ENCODE measurements at places on chromosomes 2 and 18.

GRCh38 chr2:38264396-38265221 is 112.5 kb downstream of the ATL2 start:
- no peak for DNase-seq

DNA sequence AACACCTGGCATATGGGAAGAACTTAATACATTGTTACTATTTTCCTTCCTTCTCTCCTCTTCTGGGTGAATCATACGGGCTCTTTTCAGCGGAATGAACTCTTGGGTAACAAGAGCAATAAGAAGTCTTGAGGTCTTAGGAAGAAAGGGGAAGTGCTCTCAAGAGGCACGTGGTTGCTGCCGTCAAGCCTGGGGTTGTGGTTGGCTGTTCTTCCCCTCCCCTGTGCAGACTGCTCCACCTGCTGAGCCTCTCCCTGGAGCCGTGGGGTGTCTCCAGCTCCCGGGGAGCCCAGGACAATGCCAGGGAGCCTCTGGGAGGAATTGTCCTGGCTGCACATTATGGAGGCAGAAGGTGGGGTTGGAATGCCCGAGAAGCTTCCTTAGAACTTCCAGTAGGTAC is 19.4 kb downstream of the TOGARAM2 start:
- DNase-seq = no peak

DNA sequence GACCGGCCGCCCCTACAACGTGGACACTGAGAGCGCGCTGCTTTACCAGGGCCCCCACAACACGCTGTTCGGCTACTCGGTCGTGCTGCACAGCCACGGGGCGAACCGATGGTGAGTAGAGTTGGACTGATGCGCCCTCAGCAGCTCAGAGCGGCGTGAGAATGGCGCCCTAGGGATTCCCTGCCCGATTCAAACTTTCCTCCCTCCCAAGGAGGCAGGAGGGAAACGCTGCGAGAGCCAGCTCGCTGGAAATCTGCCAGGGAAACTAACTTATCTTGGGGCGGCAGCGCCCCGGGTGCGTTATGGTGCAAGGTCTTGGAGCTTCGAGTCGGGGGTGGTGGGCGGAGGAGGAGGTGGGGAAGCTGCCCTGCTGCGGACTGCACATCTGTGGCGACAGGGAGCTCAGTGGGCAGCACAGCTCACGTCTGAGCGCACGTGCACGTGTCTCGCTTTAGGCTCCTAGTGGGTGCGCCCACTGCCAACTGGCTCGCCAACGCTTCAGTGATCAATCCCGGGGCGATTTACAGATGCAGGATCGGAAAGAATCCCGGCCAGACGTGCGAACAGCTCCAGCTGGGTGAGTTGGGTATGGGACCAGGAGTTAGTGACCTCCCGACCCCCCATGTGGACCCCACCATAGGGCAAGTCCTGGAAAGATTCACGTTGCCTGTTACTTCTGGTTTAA is 697 bp downstream of the ITGA4 start:
- no peak for DNase-seq

GRCh38 chr18:45608400-45608799 is 6.9 kb upstream of the SLC14A2 start:
- no peak for DNase-seq

GRCh38 chr2:218027426-218028188 is 24.8 kb upstream of the TNS1 start:
- no peak for DNase-seq

GRCh38 chr2:54867457-54867856 is 144.0 kb downstream of the EML6 start:
- DNase-seq = no peak

DNA sequence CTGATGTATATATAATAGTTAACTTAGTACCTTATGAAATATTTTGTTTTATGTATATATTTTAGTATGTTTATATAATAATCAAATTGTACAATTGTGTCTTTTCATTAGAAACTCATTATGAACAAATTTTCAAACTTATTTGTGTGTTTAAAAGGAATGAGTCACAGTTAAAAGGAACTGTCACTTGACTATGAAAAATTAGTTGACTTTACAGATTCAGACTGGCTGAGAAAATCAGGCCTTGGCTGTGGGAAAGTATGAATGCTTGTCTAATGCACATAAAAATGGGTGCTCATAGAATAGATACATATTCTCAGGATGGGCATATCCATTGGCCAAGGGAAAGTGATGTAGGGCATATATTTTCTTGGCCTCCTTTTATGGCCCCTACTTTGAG is 576.8 kb downstream of the SATB2 start:
- no peak for DNase-seq

DNA sequence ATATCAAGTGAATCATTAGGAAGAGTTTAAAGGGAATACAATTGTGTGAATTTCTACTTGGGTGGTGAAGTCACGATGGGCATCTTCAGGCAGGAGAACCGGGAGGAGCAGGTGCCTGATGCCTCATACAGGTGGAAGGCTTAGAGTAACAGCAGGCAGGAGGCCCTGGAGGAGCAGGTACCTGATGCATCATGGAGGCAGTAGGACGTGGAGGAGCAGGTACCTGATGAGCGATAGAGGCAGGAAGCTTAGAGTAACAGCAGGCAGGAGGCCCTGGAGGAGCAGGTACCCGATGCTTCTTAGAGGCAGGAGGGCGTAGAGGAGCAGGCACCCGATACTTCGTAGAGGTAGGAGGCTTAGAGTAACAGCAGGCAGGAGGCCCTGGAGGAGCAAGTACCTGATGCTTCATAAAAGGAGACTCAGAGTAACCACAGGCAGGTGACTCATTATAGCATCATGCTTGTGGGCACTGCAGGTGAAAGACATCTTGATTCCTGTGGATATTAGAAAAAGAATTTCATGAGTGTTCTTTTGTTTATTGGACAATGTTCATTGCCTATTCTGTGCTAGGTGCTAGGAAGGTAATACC is 133.9 kb downstream of the ATP9B start:
- no peak for DNase-seq

DNA sequence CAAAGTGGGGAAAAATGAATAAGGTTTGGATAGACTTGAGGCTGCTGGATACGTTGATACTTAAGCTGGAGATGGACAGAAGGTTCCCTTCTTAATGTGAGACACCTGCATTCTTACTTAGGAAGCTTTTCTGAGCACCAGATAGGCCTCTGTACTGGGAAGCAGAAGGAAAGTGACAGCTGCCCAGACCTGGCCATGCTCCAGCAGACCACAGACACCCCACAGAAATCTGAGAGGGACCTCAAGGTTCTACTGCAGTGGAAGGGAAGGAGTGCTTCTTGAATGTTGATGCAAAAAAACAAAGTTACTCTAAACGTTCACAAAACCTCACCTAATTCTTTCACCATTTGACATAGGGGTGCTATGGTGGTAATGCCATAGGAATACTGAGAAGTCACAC is 642.1 kb upstream of the ID2 start:
- no peak for DNase-seq

- DNase-seq = peak; percentile 74
Observed at GRCh38 chr2:96404446-96405373, 69.1 kb downstream of the NCAPH start.

GRCh38 chr2:144085016-144085415 is 434.9 kb downstream of the ZEB2 start:
- DNase-seq = no peak

DNA sequence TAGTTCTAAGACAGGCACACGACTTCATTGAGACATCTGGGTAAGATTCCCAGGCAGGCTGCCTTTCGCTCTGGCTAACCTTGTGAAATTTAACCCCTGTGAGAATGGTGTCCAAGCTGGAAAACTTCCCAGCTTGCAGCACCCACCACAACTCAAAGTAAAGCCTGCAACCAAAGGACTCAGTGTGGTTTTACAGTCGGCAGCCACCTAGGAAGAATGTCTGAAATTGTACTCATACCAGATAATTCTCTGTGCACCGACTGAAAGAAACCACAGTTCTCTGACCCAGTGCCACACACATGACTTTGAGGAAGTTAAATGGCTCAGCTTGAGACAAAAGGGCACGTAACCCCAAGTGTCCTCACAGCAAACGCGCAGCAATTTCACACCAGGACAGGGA is 125.7 kb downstream of the RBMS1 start:
- DNase-seq = no peak

DNA sequence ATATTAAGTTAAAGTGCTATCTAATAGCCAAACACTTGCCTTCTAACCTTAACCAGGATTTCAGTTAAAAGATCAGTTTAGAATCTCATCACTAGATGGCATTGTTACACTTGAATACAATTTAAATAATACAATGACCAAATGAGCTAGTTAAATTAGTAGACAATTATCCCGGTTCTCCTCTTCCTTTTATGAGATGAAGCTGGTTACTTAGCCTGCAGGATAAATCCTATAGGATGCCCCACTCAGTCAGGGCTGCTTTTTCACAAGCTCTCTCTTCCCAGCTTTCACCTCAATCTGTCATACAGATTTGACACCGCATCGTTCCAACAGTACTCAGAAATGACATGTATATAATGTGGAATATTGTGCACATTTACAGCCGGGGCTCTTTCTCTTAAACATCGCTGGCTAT is 678.8 kb downstream of the KCNJ3 start:
- peak; percentile 19 for DNase-seq

- DNase-seq = no peak
Observed at GRCh38 chr2:134248913-134249312, 5.0 kb upstream of the MGAT5 start.

- no peak for DNase-seq
Observed at GRCh38 chr2:236631281-236631855, 61.7 kb downstream of the ACKR3 start.

- DNase-seq = no peak
Observed at GRCh38 chr2:136582628-136583205, 182.6 kb upstream of the THSD7B start.

DNA sequence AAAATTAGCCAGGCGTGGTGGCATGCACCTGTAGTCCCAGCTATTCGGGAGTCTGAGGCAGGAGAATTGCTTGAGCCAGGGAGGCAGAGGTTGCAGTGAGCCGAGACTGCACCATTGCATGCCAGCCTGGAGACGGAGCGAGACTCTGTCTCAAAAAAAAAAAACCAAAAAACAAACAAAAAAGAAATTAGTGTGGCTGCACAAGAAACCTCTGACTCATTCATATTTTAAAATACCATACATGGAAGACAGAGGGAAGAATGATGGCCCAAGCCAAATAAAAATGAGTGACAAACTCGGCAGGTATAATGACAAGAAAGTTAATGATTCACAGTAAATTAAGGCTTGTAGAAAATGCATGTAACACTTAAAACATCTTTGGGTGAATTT is 875.8 kb downstream of the EPHA4 start:
- DNase-seq = no peak

Measured in NCI-H1105 (cell line).